ENCODE measurements at places on chromosomes 12 and 14.

GRCh38 chr12:39505023-39505422, 62.1 kb upstream of the KIF21A start:
- DNase-seq, result no peak

- no peak for DNase-seq
These were observed 77.3 kb downstream of the DAAM1 start for GRCh38 chr14:59265808-59266207.

- DNase-seq, result no peak
These were observed 1314.6 kb upstream of the TMEM132C start for GRCh38 chr12:126952096-126953007.

GRCh38 chr12:127275416-127275815, 991.6 kb upstream of the TMEM132C start:
- DNase-seq, result no peak

DNA sequence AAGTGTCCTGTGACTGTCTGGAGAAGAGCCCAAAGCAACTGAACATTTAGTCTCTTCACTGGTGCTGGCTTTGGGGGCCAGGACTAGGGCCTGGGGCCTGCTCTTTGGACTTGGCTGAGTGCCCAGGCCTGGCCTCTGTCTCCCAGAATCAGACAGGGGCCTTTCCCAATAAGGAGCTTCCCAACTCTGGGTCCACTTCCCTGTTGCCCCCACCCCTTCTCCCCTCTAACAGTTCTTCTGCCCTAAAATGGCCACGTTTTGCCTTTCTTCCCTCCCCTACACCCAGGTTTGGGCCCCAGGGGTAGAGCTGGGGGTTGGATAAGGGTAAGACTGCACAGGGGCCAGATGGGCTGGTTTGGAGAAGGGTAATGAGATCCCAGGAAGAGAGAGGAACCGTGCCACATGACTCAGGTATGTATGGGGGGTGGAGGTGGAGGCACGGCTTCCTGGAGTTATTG, 10.0 kb upstream of the ITGA5 start:
- no peak for DNase-seq

DNA sequence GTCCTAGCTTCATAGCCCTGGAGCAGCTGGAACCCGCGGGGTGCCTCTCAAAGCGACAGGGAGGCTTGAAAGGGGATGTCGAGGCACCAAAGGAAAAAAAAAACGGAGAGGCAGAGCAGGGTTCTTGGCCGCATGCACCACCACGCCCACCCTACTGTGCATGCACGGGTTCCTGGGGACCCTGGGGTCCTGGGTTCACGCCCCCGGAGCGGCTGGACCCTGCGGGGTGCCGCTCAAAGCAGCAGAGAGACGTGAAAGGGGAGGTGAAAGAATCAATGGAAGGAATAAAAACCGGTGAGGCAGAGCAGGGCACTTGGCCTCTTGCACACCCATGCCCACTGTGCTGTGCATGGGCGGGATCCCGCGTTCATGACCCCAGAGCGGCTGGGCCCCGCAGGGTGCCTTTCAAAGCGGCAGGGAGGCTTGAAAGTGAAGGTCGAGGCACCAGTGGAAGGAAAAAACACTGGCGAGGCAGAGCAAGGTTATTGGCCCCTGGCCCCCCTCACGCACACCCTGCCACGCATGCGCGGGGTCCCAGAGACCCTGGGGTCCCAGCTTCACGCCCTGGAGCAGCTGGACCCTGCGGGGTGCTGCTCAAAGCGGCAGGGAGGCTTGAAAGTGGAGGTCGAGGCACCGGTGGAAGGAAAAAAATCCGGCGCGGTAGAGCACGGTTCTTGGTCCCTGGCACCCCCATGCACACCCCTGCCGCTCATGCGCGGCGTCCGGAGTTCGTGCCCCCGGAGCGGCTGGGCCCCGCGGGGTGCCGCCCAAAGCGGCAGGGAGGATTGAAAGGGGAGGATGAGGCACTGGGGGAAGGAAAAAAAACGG, 318.5 kb downstream of the ALG10 start:
- DNase-seq, result no peak

- DNase-seq, result no peak
These were observed 13.4 kb downstream of the GRIP1 start for GRCh38 chr12:66665435-66665985.

- no peak for DNase-seq
These were observed 136.4 kb downstream of the CEP128 start for GRCh38 chr14:80805136-80805535.

- no peak for DNase-seq
These were observed 2.3 kb downstream of the ST8SIA1 start for GRCh38 chr12:22332202-22332601.

GRCh38 chr12:7376196-7376595, 67.8 kb downstream of the CD163L1 start:
- no peak for DNase-seq

GRCh38 chr12:119159844-119160243, 18.9 kb upstream of the HSPB8 start:
- no peak for DNase-seq

DNA sequence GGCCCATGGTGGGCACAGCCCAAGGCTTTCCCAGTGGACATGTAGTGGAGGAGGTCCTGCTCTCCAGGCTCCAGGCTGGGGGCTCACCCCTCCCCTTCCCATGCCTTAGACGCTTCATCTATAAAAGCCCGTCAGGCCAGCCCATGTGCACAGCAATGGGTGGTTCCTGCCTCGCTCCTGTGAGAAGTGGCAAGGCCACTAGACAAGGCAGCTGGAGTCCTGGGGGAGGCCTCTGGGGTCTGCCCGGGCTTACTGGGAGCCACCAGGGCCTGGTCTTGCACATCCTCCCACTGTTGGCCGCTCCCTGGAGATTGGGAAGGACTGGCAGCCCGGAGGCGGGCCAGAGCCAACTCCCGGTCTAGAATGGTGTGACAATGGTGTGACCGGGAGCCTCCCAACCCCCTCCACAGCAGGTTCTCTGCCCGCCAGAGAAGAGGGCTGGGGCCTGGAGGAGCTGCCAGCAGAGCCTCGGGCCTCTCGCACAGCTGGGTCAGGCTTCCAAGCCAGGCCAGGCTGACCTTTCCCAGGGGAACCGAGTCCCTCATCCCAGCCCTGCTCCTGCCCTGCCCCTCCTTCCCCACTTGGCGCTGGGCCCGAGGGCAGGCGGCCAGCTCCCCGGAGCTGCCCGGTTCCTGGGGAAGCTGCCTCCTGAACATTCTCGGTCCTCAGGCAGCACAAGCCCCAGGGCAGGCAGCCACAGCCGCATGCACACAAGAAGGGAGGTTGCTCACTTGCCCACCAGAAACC, 97.9 kb downstream of the RFLNA start:
- no peak for DNase-seq

- no peak for DNase-seq
These were observed at the start of gene SYT1 for GRCh38 chr12:78864403-78864869. Gene SYT1 (plus strand): TSS chr12:78864774.

- no peak for DNase-seq
These were observed 2.1 kb upstream of the PYGL start for GRCh38 chr14:50946234-50946935.

- no peak for DNase-seq
These were observed 74.9 kb downstream of the CRADD start for GRCh38 chr12:93751864-93752610.

- DNase-seq, result no peak
These were observed 44.6 kb downstream of the DUSP6 start for GRCh38 chr12:89307474-89308253.

DNA sequence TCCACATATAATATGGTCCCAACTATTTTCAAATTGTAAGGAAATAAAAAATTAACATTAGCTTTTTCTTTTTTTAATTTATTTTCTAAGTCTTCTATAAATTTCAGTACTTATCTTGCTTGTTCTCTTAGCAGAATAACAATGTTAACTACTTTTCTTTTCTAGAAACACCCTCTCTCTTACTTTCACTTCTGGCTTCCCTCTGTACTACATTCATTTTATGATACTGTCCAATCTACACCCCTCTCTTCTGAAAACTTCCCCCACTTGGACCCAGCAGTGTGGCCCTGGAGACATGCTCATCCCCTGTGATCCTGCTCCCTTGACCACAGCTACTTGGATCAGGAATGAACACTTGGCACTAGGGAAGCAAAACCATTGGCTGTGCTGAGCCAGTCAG, 15.7 kb downstream of the SGPP1 start:
- DNase-seq, result no peak

GRCh38 chr12:113835433-113835832, 130.7 kb downstream of the RBM19 start:
- DNase-seq, result no peak

GRCh38 chr14:102591372-102591943, 991 bp upstream of the RCOR1 start:
- DNase-seq, result peak; percentile 2

DNA sequence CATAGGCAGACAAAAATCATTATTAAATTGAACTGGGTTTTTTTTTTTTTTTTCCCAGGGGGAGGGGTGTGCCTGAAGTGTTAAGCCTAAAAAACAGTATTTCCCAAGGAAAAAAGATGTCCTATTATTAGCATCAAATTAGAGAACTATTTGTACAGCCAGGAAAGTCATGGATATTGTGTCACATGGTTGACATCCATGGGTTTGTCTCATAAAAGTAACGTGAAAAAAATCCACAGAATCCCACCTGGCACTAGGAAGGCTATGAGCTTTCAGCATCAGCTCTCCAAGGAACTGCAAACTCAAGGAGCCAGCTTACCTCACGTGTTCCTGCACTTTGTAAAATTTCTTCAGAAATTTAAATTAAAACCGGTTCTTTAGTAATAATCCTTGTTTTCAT, 69.1 kb upstream of the EGLN3 start:
- DNase-seq, result no peak

GRCh38 chr12:30830751-30831150, 76.0 kb upstream of the CAPRIN2 start:
- DNase-seq, result no peak

DNA sequence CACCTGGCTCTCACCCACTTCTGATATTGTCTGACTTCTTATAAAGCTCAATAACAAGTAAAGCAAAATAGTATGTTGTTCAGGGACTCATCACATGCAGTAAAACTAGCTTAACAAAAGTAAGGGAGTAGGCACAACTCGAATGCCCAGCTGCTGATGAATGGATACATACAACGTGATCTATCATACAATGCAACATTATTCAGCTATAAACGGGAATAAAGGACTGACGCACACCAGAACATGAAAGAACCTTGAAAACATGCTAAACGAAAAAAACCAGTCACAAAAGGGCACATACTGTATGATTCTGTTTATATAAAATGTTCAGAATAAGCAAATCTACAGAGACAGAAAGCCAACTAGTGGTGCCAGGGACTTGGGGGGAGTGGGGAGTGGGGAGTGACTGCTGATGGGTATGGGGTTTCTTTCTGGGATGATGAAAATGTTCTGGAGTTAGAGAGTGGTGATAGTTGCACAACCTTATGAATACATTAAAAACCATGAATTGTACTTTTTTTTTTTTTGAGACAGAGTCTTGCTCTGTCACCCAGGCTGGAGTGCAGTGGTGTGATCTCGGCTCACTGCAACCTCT, 11.1 kb downstream of the PLBD2 start:
- no peak for DNase-seq

- DNase-seq, result no peak
These were observed 33.0 kb upstream of the CFAP54 start for GRCh38 chr12:96456265-96456974.

DNA sequence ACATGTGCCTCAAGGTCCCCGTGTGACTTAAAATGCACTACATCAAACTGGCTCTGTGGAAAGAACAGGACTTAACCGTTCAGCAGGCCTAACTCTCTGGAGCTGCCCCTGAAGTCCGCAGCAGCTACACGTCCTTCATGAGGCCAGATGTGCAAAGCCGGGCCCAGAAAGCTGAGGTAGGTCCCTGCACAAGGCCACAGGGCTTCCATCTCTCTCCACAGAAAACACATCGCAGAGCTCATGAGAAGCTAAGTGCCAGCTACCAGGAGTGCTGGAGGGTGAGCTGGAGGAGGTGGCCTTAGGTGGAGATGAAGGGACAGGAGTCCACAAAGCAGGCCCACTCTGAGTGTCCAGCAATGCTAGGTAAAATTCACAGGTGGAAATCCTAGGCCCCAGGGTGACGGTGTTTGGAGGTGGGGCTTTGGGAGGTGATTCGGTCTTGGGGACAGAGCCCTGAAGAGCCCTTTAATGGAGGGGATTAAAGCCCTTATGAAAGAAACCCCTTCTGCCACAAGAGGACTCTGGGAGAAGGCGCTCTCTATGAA, 52.4 kb downstream of the VCPKMT start:
- DNase-seq, result no peak

- no peak for DNase-seq
These were observed 1566.9 kb upstream of the TMEM132C start for GRCh38 chr12:126700096-126700495.

- no peak for DNase-seq
These were observed 6.4 kb upstream of the ACTR10 start for GRCh38 chr14:58193542-58193941.

DNA sequence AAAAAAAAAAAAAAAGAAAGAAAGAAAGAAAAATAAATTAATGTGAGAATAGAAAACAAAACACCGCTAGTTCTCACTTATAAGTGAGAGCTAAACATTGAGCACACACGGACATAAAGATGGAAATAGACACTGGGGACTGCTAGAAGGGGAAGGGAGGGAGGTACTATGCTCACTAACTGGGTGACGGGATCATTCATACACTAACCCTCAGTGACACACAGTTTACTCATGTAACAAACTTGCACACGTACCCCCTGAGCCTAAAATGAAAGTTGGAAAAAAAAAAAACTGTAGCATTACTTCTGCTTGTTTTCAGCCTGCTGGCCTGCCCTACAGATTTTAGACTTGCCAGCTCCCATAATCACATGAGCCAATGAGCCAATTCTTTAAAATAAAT, 10.5 kb upstream of the PRMT5 start:
- DNase-seq, result no peak

All from stimulated activated CD8-positive, alpha-beta memory T cell treated with anti-CD3 and anti-CD28 coated beads, Interleukin-4, amount 100 ng/mL, for 1 hour (primary cell).